Stimulated activated CD8-positive, alpha-beta memory T cell treated with anti-CD3 and anti-CD28 coated beads, Interleukin-15, amount 100 ng/mL, for 48 hours (primary cell): ENCODE measurements at places on chromosomes 13 and 19.

GRCh38 chr13:24875566-24875965, 111.6 kb downstream of the RNF17 start:
- DNase-seq: no peak

- no peak for DNase-seq
Observed at GRCh38 chr19:38642176-38642575, 5.3 kb upstream of the ACTN4 start.

- DNase-seq: no peak
Observed at GRCh38 chr13:53336441-53337160, 308.0 kb downstream of the OLFM4 start.

DNA sequence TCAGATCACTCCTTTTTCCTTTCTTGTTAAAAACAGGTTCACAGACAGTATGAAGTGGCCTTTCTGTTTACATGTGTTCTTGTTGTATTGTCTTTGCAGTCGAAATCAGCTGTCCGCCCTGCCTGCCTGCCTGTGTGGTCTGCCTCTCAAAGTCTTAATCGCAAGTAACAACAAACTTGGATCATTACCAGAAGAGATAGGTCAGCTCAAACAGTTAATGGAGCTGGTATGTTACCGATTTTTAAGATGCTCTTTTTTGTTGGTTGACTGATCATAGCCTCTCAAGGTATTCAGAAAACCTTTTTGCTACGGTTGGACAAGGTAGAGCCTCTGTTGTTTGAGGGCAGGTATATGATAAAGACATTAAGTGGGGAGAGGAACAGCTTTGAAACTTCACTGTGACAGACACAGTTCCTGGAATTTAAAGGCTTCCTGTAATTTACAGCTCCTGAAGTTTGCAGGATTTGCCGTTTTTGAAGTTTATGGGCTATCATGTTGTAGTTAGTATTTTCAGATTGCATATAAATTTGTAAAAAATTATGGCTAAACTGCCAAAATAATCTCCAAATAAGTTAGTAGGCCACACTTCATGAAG, 116.1 kb downstream of the LRCH1 start:
- DNase-seq: no peak

DNA sequence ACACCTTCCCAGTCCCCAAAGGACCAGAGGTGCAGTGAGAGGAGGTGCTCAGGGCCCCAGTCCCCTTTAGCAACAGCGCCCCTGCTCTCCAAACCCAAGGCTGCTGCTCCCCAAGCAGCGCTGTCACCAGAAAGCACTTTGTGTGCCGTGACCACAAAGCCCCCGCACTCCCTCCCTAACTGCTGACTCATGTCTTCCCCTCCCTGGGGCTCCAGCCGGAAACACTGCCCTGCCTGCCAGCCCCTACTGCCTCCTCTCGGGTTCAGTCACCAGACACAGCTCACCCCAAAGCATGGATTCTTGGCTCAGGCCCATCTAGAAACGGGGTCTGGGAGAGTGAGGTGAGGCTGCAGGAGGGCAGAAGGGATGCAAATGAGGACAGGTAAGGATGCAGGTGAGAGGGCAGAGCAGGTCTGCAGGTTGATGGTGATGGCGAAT, 4.9 kb upstream of the TNFSF14 start:
- DNase-seq: peak; percentile 91

- no peak for DNase-seq
Observed at GRCh38 chr13:48253849-48254248, 20.8 kb downstream of the ITM2B start.

DNA sequence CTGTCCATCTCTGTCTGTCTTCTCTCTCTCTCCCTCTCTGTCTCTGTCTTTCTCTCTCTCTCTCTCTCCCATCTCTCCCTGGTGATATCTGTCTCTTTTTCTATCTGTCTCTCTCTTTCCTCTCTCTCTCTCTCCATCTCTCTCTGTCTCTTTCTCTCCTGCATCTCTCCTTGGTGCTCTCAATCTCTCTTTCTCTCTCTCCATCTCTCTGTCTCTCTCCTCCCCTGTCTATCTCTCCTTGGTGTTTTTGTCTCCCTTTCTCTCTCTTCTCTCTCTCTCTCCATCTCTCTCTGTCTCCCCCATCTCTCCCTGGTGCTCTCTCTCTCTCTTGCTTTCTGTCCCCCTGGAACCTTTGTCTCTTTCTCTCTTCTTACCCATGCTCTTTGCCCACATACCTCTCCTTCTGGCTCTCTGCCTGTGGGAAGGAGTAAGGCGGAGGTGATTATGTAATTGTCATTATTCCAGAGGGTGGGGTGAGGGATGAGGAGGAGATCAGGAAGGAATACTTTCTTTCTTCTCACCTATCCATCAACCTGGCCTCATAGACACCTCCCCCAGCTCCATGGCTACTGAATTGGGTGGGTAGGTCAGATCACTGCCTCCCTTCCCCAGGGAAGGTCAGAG, 30.9 kb upstream of the CYP2B6 start:
- no peak for DNase-seq

DNA sequence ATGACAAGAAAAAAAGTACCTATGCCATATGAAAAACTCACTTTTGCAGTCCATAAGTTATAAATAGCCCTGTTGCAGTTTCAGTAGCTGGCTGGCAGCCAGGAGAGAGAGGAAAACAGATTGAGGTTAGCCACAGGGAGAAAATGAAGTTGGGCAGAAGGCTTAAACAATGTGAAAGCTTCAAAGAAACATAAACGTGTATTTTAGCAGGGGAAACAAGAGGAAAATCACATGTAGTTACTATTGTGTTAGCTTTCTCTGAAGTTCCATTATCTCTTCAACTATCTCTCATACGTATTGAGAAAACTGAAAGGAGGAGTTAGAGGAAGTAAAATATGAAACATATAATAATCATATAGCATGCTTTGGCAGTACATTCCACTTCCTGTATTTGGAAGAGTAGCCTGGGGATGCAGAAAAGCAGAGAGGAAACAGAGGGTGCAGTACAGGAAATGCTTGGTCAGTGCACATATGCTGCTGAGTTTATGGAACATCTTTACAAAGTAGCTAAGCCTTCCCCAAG, 1551.1 kb downstream of the EFNB2 start:
- peak; percentile 13 for DNase-seq

GRCh38 chr19:30691819-30692166, 319.6 kb downstream of the ZNF536 start:
- no peak for DNase-seq

DNA sequence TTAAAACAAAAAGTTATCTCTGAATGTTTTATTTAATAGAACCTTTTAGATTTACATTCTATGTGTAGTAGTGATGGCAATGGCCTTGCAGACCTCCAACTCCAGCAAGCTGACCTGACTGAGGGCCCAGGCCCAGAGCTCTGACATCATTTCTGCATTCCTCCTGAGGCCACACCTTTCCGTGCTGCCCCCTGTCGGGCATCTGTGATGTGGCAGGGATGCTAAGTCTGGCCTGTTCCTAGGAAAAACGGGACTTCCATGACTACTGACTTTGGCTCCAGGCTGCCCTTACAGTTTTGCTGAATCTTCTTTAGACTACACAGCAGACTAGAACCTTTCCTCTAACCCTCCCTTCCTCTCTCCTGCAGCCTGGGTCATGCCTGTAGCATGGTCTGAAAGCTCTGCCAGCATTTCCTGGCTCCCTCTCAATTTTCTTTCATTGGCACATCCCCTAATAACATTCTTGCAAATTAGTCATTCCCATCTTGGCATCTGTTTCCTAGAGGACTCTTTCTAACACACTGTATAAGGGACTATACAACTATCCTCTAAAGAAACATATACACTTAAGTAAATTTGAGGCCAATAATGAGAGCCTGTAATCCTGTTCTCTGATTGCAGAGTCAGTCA, 249.1 kb downstream of the GPC5 start:
- DNase-seq: no peak

DNA sequence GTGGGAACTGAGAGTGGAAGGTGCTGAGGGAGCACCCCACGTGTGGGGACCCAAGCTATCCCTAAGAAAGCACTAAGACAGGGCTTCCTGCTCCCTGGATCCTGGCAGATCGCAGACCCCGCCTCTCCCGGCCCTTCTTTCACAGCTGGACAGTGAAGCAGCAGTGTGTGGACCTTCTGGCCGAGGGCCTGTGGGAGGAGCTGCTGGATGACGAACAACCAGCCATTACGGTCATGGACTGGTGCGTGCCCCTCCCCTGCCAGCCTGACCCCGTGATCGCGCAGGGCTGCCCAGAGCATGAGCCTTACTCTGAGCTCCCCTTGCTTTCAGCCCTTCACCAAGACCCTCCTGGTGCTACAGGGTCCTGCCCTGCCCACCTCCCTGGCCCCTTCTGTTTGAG, 2.3 kb downstream of the NCCRP1 start:
- no peak for DNase-seq
